HCT116 (cell line): ENCODE measurements at places on chromosomes 4 and X. TPM values are rescaled to one million over a fixed set of nuclear protein-coding genes. Genes with fewer than 3 reads are reported as not detected.
A peak's percentile ranks its signal among the peaks of the same experiment; 100 is the strongest.

GRCh38 chr4:11904846-11905739 is 476.4 kb upstream of the HS3ST1 start:
- DNase-seq: no peak

Gene NAA11
- total RNA-seq: not detected

GRCh38 chr4:56739066-56739777 is 58.1 kb upstream of the HOPX start:
- DNase-seq: no peak

DNA sequence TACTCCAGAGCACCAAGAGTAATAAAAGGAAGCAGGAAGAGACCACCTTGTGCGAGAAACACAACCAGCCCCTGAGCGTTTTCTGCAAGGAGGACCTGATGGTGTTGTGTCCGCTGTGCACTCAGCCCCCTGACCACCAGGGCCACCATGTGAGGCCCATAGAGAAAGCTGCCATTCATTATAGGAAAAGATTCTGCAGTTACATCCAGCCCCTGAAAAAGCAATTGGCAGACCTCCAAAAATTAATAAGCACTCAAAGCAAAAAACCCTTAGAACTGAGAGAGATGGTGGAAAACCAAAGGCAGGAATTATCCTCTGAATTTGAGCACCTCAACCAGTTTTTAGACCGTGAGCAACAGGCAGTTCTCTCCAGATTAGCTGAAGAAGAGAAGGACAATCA is 5.7 kb downstream of the TRIM75 start:
- DNase-seq: no peak

Gene TLR2
- 0.12 TPM for total RNA-seq

GRCh38 chr4:16140879-16141249 is 57.0 kb upstream of the PROM1 start:
- DNase-seq: peak; percentile 75

DNA sequence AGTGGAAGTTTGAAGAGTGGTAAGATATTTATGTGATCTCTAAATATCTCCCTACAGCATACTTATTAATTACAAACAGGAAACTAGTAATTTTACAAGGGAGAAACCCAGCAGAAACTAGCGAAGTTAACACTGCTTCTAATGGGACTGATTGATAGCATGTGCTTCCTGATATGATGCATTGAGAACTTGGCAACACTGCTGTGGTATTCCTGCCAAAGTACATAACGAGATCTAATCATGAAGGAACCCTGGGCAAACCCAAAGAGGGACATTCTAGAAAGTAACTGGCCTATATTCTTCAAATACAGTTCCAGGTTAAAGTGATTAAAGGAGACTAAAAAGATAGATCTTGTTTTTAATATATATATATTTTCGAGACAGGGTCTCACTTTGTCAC is 4.6 kb upstream of the GPR34 start:
- DNase-seq: no peak

- DNase-seq: no peak
Measured at GRCh38 chrX:45434231-45434630, 233.6 kb upstream of the DIPK2B start.

DNA sequence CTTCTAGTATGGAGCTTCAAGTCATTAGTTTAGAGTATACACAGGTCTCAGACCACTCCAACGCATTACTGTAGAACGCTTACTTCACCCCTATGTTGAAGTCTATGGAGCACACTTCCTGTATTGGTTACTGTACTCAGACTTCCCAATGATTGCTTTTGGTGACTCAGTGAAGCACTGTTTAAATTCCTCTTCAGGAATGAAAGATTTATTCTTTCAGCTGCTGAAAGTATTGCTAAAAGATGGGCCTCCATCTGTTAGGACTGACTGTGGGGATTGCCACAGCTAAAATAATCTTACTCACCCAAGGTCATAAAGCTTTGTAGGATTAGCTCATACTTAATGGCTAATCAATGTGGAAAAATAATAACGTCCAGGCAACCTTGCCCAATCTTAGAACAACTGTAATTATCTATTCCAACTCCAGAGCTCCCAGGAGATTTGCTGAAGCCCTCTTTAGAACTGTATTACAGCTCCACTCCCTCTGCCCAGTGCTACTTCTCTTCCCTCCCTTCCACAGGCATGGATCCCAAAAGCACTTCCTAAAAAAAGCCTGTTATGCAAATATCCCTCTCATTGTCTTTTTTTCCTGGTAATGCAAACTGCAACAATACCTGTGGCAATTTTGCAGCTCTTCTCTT is 281.9 kb upstream of the HS3ST1 start:
- no peak for DNase-seq

Gene SAT1
- 821 TPM for total RNA-seq

Gene NSG1
- 0.12 TPM for total RNA-seq

DNA sequence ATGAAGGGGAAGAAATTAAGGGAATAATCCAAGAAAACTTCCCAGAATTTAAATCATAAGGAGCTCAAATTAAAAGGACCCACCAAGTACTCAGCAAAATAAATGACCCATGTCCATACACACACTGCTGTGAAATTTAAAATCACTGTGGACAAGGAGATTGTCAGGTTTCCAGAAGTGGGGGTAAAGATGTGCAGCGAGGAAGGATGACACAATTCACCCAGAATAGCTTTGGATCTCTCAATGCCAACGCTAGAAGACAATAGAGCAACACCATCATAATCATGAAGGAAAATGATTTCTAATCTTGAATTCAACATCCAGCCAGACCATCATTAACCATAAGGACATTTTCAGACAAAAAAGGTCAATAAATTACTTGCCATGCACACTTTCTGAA is 65.7 kb downstream of the CASK start:
- no peak for DNase-seq

GRCh38 chr4:76716020-76716419 is 181.9 kb downstream of the SOWAHB start:
- no peak for DNase-seq

DNA sequence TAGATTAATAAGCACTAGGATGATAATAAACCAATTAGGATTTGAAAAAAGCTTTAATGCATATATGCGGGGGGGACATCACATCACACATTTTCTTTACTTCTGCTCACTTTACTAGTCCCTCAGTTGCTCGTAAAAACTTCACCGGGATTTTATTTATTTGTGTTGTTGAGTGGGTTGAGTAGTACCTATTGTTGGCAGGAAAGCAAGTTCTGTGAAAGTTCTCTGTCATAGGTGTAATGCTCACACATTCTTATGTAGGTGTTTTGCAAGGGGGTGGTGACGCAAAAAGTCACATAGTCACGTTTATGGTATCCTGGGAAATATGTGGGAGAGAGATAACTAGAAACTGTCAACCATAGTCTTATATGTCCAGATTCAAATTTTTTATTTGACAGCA is 65.3 kb downstream of the PDLIM5 start:
- peak; percentile 37 for DNase-seq

DNA sequence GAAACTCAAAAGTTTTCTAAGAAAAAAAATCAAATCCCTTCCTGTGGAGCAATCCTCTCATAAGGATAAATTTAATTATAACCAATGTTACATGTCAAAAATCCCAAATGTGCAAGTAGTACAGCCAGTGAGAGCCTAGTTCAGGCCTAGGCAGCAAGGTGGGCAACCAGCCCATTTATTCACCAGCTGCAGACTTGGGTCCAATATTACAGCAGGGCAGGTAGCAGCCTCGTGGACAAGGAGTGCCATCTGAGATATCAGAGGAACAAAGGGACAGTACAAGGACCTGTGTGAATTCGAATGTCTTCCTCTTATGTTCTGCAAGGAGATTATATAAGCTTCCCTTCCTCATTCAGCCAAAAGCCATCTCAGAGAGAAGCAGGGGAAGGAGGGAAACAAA is 6.6 kb downstream of the HELQ start:
- DNase-seq: no peak

- DNase-seq: no peak
Measured at GRCh38 chr4:84479663-84480062, 19.4 kb downstream of the NKX6-1 start.

Gene NCAPG
- 79.4 TPM for total RNA-seq

- no peak for DNase-seq
Measured at GRCh38 chrX:17767734-17768133, 30.4 kb downstream of the SCML1 start.

DNA sequence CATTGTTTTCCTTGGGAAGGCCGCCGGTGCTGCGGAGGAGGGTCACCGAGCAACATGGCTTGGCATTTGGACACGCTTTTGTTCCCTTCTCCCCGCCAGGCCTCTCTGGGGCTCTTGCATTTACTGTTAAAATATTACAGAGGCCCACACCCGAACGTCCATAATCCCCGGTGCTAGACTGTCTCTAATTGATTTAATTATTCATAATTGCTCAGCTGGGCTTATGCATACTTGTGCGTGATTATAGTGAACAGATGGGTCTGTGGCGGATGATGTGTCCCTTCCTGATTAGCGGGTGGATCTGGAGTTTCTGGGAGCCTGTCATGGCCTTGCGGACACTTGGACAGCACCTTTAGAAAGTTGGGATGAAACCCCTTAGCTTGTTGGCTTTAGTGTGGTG is 100.2 kb upstream of the MSX1 start:
- DNase-seq: no peak

GRCh38 chrX:25278341-25278740 is 262.6 kb upstream of the ARX start:
- no peak for DNase-seq

DNA sequence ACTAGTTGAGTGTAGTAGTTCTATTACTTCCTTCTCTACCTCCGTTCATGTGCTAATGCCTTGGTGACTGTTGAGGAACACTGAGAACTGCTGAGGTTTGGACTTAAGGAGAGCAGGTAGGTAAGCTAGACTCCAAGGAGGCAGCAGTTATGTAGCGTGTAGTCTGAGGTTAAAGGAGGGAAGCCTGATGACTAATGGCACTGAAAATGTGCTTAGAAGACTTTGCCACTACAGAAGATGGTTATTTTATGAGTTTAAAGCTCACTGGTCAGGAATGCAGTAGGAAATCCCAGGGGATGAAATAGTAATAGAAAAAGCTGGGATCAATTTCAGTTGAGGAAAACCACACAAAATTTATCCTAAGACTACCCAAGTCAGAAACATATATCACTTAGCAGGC is 1077.3 kb downstream of the RAPGEF2 start:
- DNase-seq: peak; percentile 21

- peak; percentile 90 for DNase-seq
Measured at GRCh38 chrX:48487362-48487798, 11.4 kb downstream of the FTSJ1 start.

GRCh38 chr4:117640836-117641235 is 393.4 kb upstream of the NDST3 start:
- no peak for DNase-seq

- no peak for DNase-seq
Measured at GRCh38 chr4:36269101-36269500, 12.3 kb upstream of the DTHD1 start.

DNA sequence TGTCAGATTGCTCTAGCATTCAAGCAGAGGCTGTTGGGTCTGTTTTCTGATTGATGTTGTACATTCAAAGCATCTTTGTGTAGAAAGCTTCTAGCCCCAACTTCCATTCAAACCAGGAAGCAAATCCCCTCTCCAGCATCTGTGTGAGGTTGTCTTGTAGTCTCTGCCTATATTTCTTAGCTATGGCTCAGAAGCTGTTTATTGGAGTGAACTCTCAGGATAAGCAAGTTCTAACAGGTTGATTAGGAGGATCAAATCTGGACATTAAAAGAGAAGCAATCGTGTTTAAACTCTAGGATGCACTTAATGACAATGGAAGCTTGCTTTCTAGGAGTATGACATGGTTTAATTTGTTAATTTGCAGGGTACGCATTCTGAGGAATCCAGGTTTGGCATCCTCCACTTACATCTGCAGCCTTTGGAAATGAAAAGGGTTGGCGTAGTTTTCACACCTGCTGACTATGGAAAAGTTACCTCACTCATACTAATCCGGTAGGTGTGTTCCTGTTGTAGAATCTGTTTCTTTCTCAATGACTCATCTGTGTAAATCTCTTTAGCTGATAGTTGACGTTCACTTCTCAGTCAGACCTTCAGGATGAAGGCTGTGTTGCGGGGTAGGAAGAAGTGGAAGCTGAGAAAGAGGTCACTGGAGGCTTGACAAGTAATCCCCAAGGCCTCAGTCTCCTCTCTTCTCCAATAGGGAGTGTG is 88.0 kb upstream of the TLR2 start:
- DNase-seq: no peak

Gene GALNT7
- 21.3 TPM for total RNA-seq

Gene MAGEB16
- not detected for total RNA-seq

GRCh38 chrX:109658391-109658790 is 33.4 kb upstream of the KCNE5 start:
- no peak for DNase-seq
